ENCODE measurements at places on chromosomes 1 and 21.
A peak's percentile ranks its signal among the peaks of the same experiment; 100 is the strongest.

- DNase-seq, result no peak
These were observed 261.9 kb upstream of the DEPDC1 start for GRCh38 chr1:68758666-68759209.

DNA sequence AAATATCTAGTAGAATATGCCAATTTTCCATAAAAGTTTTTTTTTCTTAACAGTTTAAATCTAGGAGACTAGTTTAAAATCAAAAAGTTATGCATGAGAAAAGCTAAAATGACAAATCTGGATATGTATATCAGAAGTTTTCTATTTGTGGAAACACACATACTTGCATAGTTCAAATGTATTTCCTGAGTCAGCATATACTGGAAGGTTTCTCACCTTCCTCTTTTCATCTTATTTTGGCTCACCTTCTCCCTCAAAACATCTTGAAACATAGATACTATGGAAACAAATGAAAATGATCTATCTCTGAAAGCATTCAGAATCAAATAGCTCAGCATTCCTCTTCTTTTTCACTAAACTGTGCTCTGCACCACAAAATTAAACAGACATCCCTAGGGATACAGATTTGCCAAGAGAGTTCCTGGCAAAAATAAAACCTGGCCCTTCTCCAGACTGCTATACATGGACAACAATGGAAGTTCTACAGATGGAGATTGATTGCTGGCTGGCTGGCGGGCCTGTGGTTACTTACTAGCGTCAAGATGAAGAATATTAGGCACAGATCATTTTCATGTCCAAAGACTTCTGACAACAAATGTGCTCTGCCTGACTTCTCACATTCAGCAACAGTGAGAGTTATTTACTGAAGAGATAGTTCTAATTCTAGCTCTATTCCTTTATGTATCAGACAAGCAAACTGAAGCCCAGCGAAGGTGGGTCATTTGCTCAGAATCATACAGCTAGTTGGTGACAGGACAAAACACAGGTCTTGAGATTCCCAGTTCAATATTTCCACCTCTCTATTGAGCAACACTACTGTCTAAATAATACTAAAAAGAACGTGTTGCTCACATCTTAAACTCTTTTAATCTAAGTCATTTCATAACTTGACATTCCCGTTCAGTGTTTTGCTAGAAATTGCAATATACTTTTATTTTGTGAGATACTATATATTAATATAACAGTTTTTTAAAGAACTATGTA, 26.6 kb downstream of the DIPK1A start:
- DNase-seq, result peak; percentile 18

- DNase-seq, result no peak
These were observed 215.2 kb downstream of the DISC1 start for GRCh38 chr1:231841616-231842344.

GRCh38 chr1:235557495-235557894, 53.2 kb upstream of the B3GALNT2 start:
- no peak for DNase-seq

DNA sequence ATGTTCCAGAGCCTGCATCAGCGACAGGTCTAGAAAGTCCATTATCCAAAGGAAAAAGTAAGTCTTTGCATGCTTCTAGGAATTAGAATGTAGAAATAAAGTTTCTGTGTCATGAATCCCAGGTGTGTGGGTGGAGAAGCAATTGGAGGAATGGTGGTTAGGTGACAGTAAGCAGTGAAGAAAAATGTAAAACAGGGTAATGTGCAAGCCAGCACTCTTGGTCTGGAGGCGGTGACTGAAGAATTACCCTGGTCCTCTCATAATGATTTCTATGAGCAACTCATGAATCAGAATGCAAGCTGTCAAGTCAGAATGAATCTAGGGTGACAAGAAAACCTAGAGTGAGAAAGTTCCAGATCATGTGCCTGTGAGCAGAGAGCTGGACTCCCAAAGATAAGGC, 33.6 kb downstream of the PLPPR4 start:
- no peak for DNase-seq

- no peak for DNase-seq
These were observed 6.3 kb upstream of the PARP1 start for GRCh38 chr1:226414098-226414698.

DNA sequence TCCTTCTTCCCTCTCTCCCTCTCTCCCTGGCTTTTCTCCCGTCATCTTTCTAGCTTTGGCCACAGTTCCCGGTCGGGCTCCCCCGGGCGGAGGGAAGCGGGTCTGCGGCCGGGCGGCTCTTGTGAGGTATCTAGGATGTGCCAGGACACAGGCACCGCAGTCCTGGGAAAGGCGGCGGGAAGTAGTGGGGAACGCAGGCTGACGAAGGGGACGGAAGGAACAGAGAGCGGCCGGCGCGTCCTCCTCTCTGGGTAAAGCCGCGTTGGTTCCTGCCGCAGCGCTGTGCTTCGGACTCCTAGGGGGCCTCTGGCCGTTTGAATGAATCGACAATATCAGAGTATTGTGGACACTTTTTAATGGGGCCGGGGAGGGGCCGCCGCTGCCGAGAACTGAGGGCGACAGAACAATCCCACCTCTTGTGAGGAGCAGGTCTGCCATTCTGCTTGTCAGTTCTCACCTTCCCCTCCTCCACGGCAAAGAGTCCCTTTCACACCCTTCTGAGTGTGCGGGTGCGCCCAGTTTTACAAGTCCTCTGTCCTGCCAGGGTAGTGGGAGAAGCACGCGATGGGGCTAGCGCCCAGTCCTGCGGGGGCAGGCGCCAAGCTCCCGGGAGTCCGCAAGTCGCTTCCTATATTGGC, 1.2 kb upstream of the LHX9 start:
- DNase-seq, result peak; percentile 55

- DNase-seq, result no peak
These were observed 56.3 kb downstream of the WNT9A start for GRCh38 chr1:227891223-227891954.

GRCh38 chr1:6535214-6535613, 19.1 kb downstream of the NOL9 start:
- DNase-seq, result no peak

DNA sequence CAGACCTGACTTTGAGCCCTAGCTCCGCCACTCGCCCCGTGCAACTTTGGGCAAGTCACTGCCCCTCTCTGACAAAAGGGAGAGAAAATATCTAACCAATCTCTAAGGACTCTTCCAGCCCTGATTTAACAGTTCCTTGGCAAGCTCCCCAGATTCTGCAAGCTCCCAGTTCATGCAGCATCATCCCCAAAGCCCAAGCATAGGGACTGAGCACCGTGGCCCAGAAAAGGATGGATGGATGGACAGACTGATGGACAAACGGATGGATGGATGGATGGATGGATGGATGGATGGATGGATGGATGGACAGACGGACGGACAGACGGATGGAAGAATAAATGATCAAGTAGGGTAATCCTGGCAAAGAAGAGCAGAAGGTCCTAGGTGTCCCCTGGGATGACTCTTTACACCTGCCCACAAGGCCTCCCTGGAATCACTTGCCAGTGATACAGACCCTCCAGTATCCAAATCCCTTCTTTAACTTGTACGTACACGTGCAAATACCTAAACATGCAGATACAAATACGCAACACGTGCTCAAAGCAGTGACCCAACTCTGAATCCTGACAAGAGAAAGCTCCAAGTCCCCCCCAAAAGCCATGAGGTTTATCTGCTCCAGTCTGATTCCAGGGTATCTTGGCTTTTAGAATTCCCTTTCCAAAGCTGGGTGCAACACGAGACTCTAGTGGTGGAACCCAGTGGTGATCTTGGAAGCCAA, 16.0 kb downstream of the IFFO2 start:
- no peak for DNase-seq

DNA sequence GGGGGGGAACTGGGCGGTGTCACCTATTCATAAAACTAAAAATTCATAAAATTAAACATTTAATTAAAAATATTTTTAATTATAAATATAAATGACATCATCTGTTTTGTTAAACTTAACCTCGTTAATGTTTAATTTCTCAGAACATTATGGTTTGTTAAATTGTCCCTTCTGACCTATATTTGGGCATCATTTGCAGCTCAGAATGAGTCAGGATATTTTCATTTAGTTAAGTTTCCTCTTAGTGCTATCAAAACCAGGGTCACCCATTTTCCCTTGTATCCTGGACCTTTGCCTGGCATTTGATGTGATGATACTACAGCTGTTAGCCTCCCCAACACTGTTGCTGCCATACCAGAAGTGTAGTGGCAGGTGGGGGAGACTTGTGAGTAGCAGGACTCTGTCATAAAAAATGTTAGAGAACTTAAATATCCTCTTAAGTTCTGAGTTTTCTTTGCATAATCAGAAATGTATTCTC, 30.3 kb downstream of the TSNAX start:
- DNase-seq, result peak; percentile 37

DNA sequence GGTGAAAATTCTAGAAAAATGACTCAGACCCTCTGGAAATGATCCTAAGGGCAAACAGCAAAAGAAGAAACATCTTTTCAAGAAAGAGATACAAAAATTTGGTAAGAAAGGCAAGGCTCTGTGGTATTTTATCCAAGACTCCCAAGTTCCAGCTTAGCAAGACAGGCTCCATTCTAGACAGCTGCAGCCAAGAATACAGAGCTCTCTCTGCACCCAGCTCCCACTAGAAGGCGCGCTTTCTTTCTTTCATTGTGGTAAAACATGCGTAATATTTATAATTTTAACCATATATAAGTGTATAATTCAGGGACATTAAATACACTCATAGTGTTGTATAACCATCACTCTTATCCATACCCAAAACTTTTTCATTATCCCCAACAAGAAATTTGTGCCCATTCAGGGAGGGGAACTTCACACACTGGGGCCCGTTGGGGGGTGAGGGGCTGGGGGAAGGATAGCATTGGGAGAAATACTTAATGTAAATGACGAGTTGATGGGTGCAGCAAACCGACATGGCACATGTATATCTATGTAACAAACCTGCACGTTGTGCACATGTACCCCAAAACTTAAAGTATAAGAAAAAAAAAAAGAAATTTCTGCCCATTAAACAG, 2.2 kb upstream of the HFM1 start:
- no peak for DNase-seq

DNA sequence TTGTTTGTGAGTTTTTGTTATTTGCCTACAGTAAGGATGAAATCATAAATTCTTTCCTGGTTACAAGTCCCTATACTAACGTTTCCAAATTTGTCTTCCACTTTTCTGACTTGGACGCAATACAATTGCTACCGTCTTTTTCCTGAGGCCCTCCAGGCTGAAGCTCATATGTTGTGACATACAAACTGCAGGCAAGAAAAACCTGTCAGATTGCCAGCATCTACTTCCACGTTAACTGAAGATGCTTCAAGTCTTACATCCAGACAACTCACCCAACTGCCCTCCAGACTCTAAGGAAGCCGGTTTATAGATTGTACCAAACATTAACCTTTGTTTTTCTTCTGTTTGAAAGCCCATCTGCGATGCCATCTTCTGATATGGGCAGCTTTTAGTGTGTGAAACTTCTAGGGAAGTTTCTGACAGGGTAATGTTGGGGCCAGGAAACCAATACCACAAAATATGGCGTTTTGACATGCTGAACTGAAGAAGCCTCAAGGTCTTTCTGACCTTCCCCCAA, 21.4 kb upstream of the RNF11 start:
- DNase-seq, result no peak

DNA sequence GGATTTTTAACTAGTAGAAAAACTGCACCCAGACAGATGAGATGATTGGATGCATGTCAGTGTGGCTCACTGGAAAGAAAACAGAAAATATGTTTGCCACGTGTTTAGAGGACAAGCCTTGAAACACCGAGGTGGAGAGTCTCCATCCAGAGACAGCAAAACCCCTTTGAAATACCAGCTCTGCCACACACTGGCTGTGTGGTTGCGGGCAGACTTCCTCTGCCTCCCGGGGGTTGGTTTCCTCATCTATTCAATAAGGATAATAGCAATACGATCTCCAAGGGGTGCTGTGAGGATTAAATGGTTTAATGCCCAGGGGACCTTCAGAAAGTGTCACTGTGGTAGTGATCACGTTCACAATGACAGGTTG, 67.2 kb upstream of the PARP1 start:
- no peak for DNase-seq

DNA sequence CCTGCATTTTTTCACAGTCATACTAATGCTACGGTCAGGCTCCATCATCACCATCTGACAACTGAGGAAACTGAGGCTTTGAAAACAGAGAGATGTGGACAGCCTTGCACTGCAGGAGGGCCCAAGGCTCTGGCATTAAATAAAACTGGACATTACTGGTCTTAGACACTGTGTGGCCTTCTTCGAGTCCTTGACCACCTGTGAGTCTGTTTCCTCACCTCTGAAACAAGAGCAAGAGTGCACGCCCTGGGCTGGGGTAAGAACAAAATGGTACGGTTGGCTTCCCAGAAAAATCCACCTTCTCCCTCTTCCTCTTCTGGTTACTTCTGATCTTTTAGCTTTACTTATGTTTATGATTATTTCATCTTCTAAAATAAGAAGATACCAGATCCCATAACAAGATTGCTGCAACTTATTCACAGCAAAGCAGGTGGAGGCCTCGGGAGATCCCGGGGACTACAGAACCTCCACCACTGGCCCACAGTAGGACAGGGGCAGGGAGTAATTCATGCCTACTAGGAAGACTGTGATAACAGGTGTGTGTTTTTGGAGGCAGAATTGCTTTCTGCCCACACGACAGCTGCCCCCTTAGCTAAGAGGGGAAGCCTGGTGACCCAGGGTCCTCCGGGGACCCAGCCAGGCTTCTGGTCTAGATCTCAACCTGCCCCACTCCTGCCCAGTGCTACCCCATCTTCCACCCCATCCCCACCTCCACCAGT, 156.4 kb upstream of the EDN2 start:
- DNase-seq, result no peak

DNA sequence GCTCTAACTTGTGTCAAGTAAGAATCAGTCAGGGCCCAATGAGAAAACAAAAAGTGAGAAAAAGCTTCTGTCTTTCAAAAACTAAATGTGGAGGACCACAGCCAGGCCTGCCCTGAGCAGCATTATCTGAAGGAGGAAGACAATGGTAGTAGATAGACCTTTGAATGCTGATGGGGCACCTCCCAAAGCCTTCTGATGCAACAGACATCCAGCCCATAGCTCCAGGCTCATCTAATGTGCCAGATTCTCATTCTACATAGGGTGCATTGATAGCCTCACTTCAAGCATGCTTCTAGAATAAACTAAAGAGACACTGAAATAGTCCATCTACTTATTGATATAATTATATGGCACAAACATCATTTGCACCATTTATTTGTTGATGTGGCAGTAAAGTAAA, 351.6 kb downstream of the HHIPL2 start:
- no peak for DNase-seq

GRCh38 chr1:56830052-56830451, 10.8 kb upstream of the FYB2 start:
- no peak for DNase-seq

- no peak for DNase-seq
These were observed 44.2 kb downstream of the PRDM16 start for GRCh38 chr1:3113047-3113740.

GRCh38 chr1:14954210-14954609, 199.3 kb upstream of the TMEM51 start:
- DNase-seq, result no peak

DNA sequence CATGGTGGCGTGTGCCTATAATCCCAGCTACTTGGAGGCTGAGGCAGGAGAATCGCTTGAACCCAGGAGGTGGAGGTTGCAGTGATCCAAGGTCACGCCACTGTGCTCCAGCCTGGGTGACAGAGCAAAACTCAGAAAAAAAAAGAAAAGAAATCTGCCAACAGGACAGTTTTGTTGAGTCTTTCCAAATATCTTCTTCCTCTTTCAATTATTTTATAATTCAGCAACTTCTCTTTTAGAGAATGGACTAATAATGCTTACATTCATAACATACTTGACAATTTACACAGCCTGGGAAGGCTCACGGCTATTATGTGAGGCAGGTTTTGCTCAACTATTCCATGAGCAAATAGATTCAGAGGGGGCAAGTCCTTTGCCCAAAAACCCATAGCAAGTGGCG, 18.1 kb downstream of the CNR2 start:
- no peak for DNase-seq
